GM12865 (cell line): ENCODE measurements at places on chromosomes 13 and 19.

- DNase-seq, result peak; percentile 60
Measured at GRCh38 chr13:40653527-40654318, 12.7 kb downstream of the FOXO1 start.

GRCh38 chr13:38405216-38405615, 55.6 kb downstream of the UFM1 start:
- DNase-seq, result no peak

- DNase-seq, result peak; percentile 73
Measured at GRCh38 chr19:17873786-17874757, 2.3 kb downstream of the SLC5A5 start.

- DNase-seq, result no peak
Measured at GRCh38 chr13:42466123-42466522, 107.8 kb upstream of the TNFSF11 start.

GRCh38 chr19:42683917-42684513, 56.3 kb downstream of the PSG3 start:
- DNase-seq, result peak; percentile 42

- no peak for DNase-seq
Measured at GRCh38 chr13:80923907-80924306, 583.0 kb upstream of the SPRY2 start.

- DNase-seq, result no peak
Measured at GRCh38 chr13:92547266-92547665, 679.3 kb upstream of the GPC6 start.

- DNase-seq, result no peak
Measured at GRCh38 chr19:5966215-5966614, 11.7 kb downstream of the RANBP3 start.

DNA sequence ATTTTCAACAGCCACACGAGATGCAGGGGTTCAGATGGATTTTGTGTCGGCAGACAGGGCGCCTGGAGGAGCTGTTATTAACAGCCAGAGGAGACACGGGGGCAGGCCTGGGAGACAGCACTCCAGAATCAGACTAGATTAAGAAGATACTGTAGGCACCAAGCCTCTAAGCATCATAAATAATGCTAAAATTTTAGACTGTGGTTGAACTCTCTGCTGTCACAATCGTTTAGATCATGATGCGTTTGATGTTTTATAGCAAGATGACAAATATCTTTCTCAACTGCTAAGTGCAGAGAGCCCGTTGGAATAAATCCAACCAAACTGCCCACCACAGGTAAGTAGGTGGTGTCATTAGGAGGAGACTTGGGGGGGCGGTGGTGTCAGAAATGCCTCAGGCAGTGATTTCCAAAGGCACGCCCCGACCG, 63.9 kb downstream of the CEBPG start:
- no peak for DNase-seq

DNA sequence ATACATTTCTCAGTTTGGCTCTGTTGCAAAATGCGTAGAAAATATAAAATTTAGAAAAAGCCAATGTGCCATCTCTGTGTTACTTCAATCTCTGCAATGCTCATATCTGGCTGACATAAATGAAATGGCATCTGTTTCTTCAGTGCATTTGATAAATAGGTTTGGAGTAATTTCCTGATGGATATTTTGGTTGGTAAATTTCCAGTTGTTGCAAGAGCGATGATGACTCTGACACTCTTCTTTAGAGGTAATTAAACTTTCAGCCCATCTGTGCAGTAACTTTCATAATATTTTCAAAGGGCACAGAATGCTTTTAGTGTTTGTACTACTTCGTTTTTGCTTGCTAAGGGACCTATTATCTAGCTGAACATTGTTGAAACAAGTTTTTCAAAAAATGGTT, 1286.4 kb downstream of the PCDH9 start:
- DNase-seq, result no peak

- DNase-seq, result no peak
Measured at GRCh38 chr19:41853768-41854167, 6.3 kb upstream of the RPS19 start.

- DNase-seq, result no peak
Measured at GRCh38 chr19:2330632-2331284, 2.3 kb downstream of the SPPL2B start.

DNA sequence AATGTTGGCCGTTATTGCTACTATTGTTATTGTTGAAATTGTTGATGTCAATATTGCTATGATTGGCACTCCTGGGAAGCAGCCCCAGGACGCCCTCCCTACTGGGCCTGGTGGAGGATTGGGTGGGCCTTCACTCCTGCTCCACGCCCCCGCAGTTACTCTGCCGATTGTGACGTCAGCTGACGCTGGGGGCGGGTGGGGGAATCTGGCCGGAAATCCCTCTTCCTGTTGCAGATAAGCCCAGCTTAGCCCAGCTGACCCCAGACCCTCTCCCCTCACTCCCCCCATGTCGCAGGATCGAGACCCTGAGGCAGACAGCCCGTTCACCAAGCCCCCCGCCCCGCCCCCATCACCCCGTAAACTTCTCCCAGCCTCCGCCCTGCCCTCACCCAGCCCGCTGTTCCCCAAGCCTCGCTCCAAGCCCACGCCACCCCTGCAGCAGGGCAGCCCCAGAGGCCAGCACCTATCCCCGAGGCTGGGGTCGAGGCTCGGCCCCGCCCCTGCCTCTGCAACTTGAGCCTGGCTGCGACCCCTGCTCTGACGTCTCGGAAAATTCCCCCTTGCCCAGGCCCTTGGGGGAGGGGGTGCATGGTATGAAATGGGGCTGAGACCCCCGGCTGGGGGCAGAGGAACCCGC, at the start of gene ETV2:
Gene ETV2, plus strand, starts transcription at position 231 of the 637 bp plus-strand sequence. CDS start 716 bp downstream, outside the sequence.
- DNase-seq, result peak; percentile 45

- no peak for DNase-seq
Measured at GRCh38 chr13:55528434-55528833, 1612.3 kb upstream of the PRR20A start.

DNA sequence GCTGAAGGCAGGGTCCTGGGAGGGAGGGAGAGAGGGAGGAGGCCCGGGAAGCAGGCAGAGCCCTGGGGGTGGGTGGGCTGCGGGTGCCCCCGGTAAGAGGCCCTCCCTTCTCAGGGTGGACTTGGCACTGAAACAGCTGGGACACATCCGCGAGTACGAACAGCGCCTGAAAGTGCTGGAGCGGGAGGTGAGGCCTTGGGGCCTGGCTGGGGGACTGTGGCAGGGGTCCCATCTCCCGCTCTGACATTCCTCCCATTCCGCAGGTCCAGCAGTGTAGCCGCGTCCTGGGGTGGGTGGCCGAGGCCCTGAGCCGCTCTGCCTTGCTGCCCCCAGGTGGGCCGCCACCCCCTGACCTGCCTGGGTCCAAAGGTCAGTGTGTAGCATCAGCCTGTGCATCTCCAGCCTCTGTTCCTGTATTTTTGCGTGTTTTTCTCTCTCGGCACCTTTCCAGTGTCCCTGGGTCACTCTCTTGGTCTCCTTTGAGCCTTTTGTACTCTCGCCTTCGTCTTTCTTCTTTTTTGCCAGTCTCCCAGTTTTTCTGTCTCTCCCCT, 53.4 kb downstream of the TRPM4 start:
- DNase-seq, result no peak
